ENCODE measurements at places on chromosomes 5 and 9. TPM values are rescaled to one million over a fixed set of nuclear protein-coding genes. Genes with fewer than 3 reads are reported as not detected.

The FOXD1 gene
- 0.48 TPM for total RNA-seq

The GRM6 gene
- not detected for total RNA-seq

The ELOVL7 gene
- total RNA-seq: 4.0 TPM

The TRIP13 gene
- 3.3 TPM for total RNA-seq

The C7 gene
- 8.2 TPM for total RNA-seq

The GCNT1 gene
- 3.7 TPM for total RNA-seq

The SV2C gene
- 0.04 TPM for total RNA-seq

The TRIO gene
- total RNA-seq: 66.9 TPM

The PCDHGA4 gene
- total RNA-seq: 1.6 TPM

DNA sequence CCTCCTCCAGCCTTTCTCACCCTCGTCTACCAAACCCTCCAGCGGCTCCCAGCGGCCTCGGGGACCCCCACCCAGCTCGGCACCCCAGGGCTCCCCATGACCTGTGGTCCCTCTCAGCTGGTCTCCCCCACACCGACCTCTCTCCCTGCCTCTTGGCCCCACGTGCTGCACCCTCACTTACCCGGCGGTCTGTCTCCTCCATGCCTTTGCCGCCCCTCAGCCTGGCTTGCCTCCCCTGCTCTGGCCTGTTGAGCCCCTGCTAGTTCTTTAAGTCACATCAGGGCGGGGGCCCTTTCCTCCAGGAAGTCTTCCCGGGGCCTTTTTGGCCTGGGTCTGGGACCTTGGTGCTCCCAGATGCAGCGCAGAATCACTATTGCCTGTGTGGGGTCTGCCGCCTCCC, 81.5 kb downstream of the LMX1B start:
- DNase-seq: no peak

DNA sequence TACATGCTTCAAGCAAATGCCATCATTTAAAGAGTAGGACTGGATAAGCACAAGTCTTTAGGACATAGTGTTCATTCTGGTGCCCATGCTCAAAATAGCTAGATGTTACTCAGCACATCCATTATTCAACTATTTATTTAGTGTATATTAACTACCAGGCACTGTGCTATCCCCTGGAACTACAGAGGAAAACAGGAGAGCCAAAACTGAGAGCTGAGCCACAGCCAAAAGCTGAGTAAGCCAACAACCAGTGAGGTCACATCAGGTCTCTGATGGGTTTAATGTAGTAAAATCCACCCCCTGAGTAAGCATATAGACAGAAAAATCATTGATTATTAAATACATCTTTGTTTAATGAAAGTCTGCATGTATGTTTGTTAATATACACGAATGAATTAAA, 469.3 kb upstream of the DMAC1 start:
- no peak for DNase-seq

GRCh38 chr5:180329138-180329435, 24.0 kb downstream of the GFPT2 start:
- DNase-seq: no peak

DNA sequence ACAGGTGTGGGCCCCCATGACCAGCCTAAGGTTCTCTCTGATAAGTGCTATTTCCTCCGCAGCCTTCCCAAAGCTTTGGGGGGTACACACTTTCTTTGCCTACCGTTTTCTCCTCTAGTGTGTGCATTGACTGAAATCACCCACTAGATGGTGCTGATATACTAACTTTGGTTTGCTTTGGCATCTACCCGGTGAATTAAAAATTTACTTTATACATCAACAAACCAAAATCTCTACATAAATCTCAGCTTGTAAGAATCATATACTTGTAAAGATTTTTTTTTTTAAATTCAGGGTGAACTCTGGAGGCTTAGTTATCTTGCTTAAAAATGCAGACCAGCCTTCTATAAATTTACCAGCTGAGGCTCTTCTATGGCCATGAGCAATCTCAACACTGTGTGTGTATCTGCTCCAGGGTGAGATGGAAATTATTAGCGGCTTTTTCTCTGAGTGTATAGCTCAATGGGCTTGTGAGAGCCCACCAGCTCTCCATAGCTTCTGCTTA, 475.7 kb upstream of the TNC start:
- no peak for DNase-seq

- DNase-seq: no peak
Observed at GRCh38 chr5:37490120-37490810, 111.1 kb downstream of the WDR70 start.

DNA sequence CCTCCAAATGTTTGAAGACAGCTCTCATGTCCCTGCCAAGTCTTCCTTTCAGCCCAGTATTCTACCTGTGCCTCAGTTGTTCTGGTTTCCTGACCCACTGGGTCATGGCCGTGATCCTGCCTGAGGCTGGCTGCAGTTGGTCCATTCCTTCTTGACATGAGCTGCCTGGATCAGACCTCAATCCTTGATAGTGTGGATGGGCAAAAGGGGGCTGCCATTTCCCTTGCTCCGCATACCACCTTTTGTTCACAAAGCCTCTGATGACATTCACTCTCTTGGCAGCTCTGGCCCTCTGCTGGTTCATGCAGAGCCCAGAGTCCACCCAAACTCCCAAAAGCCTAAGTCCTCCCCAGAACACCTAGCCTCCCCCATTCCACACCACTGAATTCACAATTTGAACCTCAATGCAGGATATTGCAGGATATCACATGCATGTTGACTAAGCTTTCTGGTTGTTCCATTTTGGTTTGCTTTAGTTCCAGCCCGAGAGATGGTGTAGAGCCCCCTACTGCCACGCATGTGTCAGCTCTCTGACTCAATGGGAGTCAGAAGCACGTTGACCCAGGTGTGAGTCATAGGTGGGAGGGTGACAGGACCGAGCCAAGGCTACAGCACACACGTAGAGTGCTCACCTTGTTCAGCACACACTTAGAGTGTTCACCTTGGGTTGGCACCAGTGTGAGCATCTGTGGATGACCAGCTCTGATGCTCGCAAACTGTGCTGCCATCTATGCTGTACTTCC, 137.2 kb downstream of the MTX3 start:
- no peak for DNase-seq

GRCh38 chr5:1789834-1790471, 9.7 kb downstream of the MRPL36 start:
- no peak for DNase-seq

DNA sequence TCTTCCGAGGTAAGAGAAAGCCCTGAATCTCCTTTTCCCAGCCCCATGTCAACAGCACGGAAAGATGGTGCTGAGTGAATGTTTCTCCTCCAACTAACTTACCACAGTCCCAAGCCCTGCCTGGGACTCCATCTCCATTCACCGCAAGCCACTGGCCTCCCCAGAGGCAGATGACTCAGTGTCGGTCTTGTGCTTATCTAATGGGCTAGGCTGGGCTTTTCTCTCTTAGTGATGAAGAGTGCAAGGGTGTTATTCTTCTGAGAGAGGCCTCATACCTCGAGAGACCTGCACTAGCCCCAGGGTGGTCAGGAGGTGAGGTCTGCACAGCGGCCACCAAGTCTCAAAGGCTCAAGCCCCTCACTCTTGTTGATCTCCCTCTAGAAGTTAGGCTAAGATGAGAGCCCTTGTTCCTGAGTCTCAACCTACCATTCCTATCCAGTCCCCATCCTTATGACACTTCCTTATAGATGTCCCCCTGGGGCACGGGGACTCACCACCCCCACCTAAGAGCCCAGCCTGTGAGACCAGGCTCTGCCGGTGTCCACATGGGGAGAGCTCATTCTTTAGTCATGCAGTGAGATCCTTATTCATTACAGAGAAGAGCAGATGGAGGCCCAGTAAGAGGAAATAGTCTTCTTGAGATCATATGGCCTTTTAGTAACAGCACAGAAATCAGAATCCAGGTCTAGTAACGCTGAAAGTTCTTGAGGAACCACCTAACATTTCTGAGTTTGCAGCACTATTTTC, 127.0 kb downstream of the SAXO1 start:
- DNase-seq: no peak

DNA sequence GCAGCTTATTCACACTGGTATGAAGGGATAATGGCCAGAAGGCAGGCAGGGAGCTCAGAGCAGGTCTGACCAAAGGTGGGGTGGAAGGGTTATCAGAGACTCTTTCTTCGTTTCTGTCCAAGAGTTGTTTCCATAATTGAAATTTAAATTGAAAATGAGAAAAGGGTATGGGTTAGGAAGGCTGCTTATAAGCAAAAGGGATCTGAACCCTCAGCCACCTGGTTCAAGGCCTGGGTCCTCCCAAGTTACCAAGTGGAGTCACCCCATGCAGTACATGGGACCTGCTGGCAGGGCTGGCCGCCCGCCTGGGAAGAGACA, 17.8 kb downstream of the EEIG1 start:
- DNase-seq: no peak
